HepG2 (cell line): ENCODE measurements at places on chromosomes 2 and 18. TPM values are rescaled to one million over a fixed set of nuclear protein-coding genes. Genes with fewer than 3 reads are reported as not detected.

- peak; percentile 64 for DNase-seq
Observed at GRCh38 chr2:168758970-168759820, 43.2 kb upstream of the NOSTRIN start.

- no peak for DNase-seq
Observed at GRCh38 chr18:42606886-42607495, 508.5 kb downstream of the RIT2 start.

DNA sequence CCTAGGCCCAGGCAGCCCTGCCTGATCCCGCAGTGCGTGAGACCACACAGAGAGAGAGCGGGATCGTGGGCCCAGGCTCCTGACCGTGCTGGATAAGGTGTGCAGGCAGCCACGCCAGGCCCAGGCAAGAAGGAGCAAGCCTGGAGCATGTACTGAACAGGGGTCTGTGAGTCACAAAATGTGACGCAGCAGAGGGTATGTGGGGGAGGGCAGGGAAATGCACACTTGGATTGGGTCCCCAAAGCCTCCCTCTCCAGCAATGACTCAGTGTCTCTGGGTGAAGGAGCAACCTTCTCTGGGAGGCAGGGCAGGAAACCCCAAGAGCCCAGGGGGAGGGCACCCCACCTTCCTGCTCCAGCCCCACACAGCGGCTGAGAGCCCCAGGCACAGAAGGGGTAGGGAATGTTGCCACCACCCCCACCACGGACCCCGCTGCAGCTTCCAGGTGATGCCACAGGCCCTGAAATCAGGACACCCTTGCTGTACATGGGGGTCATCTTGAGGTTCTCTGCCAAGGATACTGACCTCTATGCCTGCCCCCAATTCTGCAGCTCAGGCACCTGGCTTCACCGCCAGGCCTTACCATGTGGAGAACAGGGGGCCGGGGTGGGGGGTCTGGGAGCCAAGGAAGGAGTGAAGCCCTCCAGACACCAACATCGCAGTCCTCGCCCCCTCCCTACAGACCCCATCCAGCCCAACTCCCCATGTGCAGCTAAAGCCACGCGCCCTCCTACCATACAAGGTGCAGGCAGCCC is 1.3 kb upstream of the GPC1 start:
- DNase-seq = no peak

GRCh38 chr2:220394433-220394832 is 767.0 kb downstream of the SLC4A3 start:
- DNase-seq = no peak

DNA sequence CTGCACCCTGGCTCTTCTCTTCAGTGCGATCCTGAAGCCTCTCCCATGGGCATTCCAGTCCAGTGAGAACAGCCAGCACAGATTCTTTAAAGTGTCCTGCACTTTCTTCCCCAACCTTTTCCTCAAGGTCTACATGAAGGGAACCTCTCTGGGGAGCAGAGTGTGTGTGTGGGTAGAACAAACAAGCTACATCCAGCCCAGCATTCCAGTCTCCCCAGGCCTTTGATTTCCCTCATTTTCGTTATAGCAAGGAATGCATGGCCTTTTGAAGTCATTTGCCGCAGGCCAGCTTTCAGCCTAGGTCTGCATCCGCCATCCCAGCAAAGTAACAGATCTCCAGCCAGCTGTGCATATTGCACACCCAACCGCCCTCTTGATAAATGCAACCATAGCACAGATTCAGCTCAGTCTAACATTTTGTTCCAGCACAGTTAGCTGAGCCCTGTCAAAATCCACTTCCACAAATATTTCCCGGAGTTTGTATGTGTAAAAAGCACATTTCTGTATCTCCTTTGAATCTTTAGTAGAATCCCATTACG is 44.6 kb downstream of the CD8B2 start:
- peak; percentile 70 for DNase-seq

DNA sequence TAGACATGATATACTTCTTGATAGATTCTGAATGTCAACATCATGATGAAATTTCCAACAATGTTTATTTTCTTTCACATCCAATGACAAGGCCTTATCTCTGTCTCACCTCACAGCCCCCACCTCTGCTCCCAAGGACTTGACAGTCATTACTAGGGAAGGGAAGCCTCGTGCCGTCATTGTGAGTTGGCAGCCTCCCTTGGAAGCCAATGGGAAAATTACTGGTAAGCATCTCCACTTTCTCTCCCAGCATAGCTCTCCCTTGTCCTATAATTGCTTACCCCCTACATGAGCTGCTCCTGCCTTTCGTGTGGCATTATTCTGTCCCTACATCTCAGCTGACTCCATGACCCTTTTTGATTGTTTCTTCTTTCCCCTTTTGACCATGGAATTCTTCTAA is 821.8 kb downstream of the MBD2 start:
- no peak for DNase-seq

DNA sequence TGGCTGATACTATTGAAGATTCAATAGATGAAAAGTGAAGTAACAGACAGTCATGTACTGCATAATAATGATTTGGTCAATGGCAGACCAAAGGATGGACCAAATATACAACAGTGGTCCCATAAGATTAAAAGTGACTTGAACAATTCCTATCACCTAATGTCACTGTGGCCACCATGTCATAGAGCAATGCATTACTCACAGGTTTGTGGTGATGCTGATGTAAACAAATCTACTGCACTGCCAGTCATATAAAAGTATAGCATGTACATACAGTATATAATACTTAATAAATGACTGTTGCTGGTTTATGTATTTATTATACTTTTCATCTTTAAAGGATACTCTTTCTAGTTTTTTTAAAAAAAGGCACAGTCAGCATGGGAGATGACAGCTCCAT is 99.9 kb downstream of the USP34 start:
- no peak for DNase-seq

- DNase-seq = peak; percentile 94
Observed at GRCh38 chr2:201116115-201116958, at the start of gene CFLAR. Gene CFLAR, plus strand, starts transcription at chr2:201116164. Its CDS starts 13,702 bp downstream, at chr2:201129866.

GRCh38 chr2:169824373-169825333 is at the start of gene METTL5:
Gene METTL5, minus strand, starts transcription at chr2:169824905. Its CDS starts 308 bp downstream, at chr2:169824597.
- peak; percentile 82 for DNase-seq

GRCh38 chr18:79568543-79569205 is 110.9 kb upstream of the CTDP1 start:
- DNase-seq = no peak

DNA sequence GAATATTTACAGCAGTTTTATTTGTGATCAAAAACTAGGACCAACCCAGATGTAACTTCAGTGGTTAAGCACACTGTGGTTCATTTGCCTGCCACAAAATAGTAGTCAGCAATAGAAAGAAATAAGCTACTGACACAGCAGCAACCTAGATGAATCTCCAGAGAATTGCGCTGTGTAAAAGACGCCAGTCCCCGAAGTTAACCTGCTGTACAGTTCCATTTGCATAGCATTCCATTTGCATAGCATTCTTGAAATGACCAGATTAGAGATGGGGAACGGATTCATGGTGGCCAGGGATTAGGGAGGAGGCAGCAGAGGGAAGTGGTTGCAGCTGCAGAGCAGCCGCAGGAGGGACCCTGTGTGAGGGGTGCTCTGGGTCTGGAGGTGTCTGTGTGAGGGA is 39.3 kb upstream of the NFATC1 start:
- no peak for DNase-seq

DNA sequence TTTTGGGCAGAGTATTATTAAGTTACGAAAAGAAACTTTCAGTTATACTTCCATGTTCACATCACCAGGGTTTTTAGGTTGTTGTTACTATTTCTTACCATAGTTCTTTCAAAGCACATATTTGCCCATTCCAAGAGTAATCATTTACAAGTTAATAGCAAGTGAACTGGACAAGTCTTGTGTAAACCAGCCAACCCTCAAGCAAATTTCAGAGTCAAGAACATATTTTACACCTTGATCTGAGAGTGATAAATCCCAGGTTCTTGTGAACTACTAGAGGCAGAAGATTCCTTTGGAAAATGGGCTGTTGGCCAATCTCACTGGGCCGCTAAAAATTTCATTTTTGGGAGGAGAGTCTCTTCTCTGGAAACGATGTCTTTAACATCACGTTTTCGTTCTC is 2.7 kb upstream of the ASAP2 start:
- no peak for DNase-seq

DNA sequence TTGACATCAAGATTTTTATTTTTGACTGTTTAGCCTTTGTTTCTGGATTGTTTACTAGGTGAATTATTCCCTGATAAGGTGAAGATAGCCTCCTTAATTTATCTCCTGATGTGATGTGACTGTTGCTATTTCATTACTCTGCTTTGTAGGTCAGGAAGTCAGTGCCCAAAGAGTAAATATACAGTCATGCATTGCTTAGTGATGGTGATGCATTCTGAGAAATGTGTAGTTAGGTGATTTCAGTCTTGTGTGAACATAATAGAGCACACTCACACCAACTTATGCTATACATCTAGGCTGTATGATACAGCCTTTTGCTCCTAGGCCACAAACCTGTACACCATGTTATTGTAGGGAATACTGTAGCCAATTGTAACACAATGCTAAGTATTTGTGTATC is 102.4 kb upstream of the THUMPD2 start:
- DNase-seq = no peak

DNA sequence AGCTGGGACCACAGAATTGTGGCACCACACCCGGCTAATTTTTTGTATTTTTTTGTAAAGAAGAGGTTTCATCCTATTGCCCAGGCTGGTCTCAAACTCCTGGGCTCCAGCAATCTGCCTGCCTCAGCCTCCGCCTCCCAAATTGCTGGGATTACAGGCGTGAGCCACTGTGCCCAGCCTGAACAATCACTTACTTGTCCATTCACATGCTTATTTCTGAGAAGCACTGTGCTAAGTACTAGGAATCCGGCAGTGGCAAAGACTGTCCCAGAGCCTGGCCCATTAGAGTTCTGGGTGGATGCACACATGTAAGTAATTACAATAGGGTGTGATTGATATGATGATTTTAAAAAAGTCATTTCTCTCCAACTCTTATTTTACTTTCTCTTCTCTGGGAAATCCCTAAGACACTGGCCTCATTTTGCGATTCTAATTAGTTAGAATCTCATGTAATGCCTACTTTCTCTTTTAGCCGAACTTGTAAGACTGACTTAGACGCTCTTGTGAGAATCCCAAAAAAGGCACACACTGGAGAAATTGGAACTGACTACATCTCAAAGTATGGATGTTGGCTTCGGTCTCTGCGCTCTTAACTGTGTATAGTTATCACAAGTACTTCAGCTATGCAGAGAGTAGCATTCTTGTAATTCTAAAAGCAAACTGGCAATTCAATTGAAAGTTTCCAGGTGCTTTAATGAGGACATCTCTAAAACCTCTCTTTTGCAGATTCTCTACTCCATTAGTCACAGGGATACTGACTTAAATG is 567.7 kb downstream of the DCC start:
- no peak for DNase-seq

DNA sequence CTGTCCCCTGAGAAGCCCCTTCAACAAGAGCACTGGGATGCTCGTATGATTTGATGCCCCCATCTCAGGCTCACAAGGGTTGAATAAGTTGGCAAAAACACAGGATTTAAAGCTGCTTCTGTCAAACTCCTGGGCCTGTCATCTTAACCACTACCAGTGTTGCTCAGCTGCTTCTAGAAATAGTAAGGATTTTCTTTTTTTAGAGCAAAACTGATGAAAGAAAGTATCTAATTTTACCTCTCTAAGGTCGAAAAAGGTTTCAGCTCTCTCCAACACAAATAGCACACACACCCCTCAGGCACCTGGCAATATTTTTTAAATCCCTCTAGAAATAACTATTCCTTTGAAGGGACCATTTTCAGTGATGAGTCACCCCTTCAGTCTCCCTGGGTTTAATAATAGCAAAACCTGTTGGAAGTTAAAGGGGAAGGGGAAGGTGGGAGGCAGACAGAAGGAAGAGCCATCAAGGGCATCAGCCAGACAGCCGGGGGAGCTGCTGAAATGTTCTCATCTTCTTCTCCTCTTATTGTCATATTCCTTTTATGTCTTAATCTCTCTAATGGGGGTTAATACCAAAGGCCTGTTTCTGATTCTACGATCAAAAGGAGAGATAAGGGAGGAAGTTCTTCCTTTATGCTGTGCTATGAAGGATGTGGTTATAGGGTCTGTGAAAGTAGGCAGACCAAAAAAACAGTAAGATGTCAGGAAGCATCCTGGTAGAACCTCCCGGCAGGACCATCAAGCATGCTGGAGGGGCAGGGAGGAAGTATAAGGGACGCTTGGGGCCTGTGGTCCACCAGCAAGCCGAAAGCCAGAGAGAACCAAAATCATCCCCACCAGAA is 31.9 kb upstream of the SLC35G4 start:
- no peak for DNase-seq

DNA sequence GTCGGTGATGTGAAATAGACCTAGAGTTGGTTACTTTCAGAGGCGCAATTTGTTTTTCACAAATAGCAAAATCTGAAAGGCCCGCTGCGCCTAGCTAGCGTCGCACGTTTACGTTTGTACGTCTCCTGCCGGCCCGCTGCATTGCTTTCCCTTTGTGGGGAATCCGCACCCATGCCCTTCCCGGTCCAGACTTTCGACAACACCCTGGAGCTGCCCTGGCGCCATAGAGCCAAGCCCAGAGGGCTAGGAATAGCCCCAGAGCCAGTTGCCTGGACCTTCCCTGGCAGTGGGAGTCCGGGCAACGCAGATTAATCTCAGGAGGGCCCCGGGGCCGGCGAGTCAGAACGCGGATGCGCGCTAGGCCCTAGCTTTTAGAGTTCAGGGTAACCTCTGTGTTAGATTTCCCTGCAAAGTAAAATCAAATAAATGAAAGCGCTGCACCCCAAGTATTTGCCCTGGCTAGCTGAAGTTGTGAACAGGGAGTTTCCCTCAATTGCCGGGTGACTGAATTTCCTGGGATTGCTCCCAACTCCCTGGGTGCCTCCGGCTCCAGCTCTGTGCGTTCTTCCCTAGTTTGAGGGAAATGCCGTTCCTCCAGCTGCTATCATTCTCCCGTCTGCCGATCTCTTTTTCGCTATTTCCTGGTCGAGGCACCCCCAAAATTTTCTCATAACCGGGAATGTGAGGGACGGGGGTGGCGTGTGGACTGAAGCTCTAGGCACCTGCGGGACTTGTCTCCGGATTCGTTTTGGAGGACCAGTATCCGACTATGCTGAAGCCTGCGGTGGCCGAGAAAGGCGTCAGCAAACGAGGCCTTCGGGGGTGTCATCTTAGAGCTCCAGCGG is 1.2 kb upstream of the EN1 start:
- DNase-seq = no peak

GRCh38 chr2:195903956-195904355 is 164.7 kb downstream of the DNAH7 start:
- DNase-seq = no peak

GRCh38 chr2:190972846-190973245 is 41.1 kb downstream of the STAT1 start:
- no peak for DNase-seq

The CD8B2 gene
- total RNA-seq = not detected in 2 replicates

The LBH gene
- 0.09 and 0.10 TPM in 2 replicates for total RNA-seq

The CYP26B1 gene
- 0.06 and 0.07 TPM in 2 replicates for total RNA-seq

The MC4R gene
- not detected in 2 replicates for total RNA-seq

The SCN3A gene
- total RNA-seq = not detected in 2 replicates

The SERPINB10 gene
- total RNA-seq = not detected in 2 replicates

The PDE6D gene
- total RNA-seq = 14.1 and 22.6 TPM in 2 replicates

The L3MBTL4 gene
- 12.8 and 13.3 TPM in 2 replicates for total RNA-seq

The KCNIP3 gene
- not detected in 2 replicates for total RNA-seq

The TLX2 gene
- 0.20 TPM in 1 of 2 replicates, not detected in the other for total RNA-seq
